ENCODE measurements at places on chromosomes 7 and 10. TPM values are rescaled to one million over a fixed set of nuclear protein-coding genes. Genes with fewer than 3 reads are reported as not detected.

The LRRC4 gene
- total RNA-seq: 1.3 TPM

The SH3PXD2A gene
- total RNA-seq: 3.1 TPM

The CLDN4 gene
- 0.10 TPM for total RNA-seq

The PHYHIPL gene
- total RNA-seq: 0.10 TPM

The PTPRZ1 gene
- total RNA-seq: not detected

The LRIT1 gene
- not detected for total RNA-seq

The GPR15LG gene
- total RNA-seq: not detected

The CNPY1 gene
- not detected for total RNA-seq

The OR6V1 gene
- not detected for total RNA-seq

The SPDYE1 gene
- total RNA-seq: under 0.01 TPM

The BMPR1A gene
- total RNA-seq: 3.3 TPM

The SLC26A5 gene
- not detected for total RNA-seq

The ACSM6 gene
- not detected for total RNA-seq

The PDLIM1 gene
- total RNA-seq: 19.9 TPM

The SUN3 gene
- total RNA-seq: 0.10 TPM

The COL13A1 gene
- total RNA-seq: 0.52 TPM

The TRIL gene
- total RNA-seq: not detected

The TET1 gene
- 1.5 TPM for total RNA-seq
